ENCODE measurements at places on chromosomes 3 and 15.

GRCh38 chr3:61821823-61822251 is 260.5 kb downstream of the PTPRG start:
- no peak for DNase-seq

- DNase-seq: no peak
Observed at GRCh38 chr3:129553719-129554118, 10.7 kb downstream of the H1-8 start.

DNA sequence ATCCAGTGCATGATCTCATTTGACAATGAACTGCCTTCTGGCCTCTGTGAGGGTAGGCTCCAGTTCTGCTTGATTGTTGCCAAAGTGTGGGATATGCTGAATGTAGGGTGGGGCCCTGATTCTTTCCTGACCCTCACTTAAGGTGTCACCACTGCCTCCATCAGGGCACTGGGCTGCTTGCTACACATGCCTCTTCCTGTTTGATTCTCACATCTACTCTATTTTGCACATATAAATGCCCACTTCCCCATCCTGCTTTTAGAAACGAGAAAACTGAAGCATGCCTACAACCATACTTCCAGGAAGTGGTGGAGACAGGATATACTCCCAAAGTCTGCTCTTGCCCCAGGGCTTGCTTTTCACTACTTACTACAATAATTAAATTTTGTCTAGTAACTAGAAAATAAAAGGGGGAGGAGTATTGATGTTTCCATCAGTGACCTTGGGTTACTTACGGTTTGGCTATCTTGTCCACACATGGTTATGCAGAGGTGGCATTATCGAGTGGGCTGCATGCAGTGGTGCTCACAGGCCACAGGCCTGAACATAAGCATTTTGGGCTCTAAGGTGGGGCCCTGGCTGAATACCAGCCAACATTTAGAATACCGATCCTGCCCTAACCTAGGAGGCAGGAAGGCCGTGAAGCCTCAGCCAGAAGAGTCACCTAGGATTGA is 6.7 kb downstream of the ZDHHC3 start:
- DNase-seq: no peak

DNA sequence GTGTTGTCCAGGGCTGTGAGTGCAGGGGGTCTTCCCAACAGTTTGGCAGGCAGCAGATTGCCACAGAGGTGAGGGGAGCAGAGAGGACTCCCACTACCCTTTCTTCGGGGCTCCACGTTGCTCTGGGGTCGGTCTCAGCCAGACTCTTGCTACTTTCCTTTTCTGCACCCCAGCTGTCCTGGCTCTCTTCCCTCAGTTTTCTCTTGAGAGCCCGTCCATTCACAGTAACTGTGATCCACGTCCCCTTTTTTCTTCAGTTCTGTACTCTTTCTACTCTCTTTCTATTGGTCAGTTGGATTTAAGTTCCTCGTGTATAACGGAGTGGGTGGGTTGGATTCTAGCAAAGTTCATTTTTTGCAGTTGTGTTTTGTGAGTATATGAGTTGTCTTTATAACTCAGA is 105.8 kb downstream of the UNC13C start:
- DNase-seq: no peak

GRCh38 chr15:55499151-55499550 is 8.9 kb downstream of the DNAAF4 start:
- no peak for DNase-seq

DNA sequence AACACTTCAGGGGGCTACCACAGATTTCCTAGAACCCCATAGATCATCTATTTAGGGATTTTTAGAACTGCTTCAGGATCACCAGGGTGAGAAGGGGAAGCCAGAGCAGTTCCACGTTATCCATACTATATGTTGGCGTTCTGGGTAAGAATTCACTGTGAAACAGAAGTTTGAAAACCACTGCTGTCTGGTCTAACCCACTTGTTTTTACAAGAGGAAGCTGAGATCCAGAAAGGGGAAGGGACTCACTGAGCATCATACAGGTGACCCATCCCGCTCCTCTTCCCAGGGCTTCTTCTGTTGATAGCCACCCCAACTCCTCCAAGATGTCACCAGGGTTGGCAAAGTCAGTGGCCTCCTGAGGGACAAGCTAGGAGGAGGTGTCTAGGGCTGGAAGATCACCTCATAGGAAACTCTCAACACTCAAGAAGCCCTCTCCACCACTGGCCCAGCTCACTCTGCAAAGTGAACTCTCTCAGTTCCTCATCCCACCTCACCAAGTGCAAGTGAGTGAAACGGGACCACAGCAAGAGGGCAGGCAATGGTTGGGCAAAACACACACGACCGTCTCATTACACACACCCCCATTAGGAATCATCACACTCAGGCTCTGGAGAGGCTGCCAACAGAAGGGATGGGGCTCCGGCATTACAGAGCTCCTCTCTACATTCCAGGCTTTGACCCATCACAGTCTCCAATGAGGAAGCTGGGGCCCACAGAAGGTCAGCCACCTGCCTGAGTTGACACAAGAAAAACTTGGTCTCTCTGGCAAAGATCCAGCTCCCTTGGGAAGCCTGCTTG is 1.8 kb downstream of the DAPK2 start:
- no peak for DNase-seq

DNA sequence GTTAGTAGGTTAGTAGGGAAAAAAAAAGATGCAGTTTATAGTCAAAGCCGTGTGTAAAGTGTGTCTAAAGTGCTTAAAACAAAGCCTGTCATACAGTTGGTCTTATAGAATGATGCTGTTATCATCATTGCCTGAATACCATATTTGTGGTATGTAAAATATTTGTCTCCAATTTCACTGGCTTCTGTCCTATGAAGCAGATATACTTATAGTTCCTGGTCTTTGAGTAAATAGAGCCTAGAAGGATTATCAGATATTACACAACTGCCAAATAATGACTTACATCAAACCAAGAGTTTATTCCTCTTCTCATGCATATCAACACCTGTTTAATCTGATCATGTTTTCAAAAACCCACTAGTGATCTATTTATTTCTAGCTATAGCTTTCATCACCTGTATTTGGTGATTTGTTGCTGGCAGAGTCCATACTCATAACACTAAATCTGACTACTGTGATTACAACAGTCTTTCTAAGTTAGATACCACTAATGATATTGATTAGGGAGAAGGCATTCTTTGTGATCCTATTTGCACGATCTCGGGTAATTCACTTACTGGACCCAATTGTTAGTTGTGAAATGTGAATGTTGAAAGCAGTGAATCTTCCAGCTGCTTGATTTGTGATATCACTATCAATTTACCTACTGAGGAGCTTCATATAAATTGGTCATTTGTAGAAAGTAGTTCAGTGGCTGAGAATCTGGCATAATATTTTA is 413.7 kb downstream of the LPP start:
- DNase-seq: no peak

- DNase-seq: no peak
Observed at GRCh38 chr15:80991421-80991820, 1.8 kb upstream of the MESD start.

Data from NCI-H187 treated with DMSO at 0.1 percent for 48 hours (cell line).